ENCODE measurements at places on chromosomes 2 and 18.

DNA sequence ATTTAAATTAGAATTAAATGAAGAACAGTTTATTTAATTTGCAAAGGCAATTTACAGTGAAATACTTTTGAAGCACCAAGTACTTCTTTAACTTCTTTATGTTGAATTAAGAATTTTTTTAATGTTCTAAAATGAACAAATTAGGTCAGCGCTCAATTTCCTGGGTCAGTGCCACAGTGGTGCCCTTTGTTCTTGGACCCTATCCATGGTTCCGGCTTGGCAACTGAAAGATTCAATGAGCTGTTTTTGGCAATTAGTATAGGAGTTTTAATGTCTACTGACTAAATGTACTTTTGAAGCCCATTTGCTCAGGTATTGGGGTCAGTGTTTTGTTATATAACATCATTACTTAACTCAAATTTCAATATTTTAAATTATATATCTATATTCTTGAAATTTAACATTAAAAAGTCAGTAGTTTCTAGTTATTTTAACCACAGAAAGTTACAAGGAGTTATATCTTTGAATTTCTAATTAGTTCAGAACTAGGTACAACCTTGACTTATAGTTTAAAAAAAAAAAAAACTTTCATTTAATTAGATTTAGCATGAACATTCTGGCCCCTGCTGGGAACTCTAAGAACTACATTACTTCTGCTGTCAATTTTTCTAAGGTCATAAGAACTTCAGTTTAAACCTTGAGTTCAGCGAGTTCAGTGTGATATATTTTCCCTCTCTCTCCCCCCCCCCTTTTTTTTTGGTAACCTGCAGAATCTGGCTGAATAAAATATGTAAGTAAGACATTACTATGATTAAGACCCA, 7.6 kb upstream of the MSTN start:
- DNase-seq = peak; percentile 53

GRCh38 chr2:75518638-75519465, 41.9 kb downstream of the EVA1A start:
- no peak for DNase-seq

- DNase-seq = no peak
Observed at GRCh38 chr2:233075141-233075965, 15.2 kb downstream of the INPP5D start.

- no peak for DNase-seq
Observed at GRCh38 chr18:33114749-33115148, 325.8 kb downstream of the CCDC178 start.

GRCh38 chr2:226554701-226555100, 244.9 kb downstream of the IRS1 start:
- no peak for DNase-seq

DNA sequence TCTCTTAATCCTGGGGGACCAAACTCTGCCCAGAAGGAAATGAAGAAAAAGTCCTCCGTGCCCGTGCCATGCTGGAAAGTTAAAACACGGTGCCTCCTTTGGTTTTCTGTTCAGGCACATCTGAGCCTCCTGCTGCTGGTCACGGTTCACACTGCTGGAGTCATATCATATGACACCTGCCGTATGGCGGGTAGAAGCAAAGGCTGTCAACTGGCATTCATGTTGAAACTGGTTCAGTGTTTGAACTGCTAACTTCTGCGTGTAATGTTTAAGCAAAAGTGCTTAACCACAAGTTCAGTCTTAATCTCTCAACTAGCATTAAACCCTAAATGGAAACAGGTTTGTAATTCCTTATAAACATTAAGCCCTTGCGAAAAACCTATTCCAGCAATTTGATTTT, 3.1 kb downstream of the STK39 start:
- no peak for DNase-seq

DNA sequence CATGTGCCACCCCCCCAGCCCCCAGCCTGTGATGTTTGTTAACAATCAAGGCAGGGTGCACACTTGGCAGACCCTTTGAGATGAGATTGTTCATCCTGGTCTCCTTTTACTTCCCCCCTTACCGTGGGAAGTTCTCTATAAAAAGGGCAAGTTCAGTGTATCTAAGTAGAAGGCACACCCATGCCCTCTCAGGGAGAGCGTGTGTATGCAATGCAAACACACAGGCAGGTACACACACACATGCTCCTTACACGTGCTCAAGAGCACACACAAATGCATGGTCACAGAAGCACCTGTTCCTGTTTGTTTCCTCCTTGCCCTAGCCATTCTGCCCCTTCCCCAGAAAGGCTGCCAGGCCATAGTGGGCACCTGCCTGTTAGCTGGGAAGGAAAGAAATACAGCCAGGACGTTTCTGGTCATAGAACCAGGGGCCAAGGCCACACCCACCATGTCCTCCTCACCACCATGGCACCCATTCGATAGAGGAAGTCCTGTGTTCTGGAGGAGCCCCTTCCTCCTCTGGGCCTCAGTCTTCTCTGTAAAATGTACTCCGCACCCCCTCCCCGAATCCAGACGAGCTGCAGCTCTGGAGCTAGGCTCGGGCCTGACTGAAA, 3.1 kb downstream of the ATOH8 start:
- no peak for DNase-seq

GRCh38 chr2:238440767-238441166, 14.0 kb downstream of the ASB1 start:
- no peak for DNase-seq

DNA sequence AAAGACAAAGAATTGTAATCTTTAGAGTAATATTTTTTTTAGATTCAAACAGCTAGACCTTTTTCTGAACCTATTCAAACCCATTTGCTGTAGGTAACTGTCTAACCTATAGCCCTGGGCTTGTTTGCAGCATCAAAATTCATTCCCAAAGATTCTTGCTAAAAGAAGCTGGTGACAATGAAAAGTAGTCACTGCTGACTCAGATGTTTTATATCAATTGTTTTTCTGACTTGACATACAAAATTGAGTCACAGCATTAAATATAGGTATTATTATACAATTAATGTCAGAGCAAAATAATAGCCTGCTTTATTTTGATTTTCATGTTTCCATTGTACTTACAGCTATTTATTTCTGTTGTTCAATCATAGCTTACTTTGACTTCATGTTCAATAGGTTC, 320.3 kb upstream of the NRP2 start:
- no peak for DNase-seq

DNA sequence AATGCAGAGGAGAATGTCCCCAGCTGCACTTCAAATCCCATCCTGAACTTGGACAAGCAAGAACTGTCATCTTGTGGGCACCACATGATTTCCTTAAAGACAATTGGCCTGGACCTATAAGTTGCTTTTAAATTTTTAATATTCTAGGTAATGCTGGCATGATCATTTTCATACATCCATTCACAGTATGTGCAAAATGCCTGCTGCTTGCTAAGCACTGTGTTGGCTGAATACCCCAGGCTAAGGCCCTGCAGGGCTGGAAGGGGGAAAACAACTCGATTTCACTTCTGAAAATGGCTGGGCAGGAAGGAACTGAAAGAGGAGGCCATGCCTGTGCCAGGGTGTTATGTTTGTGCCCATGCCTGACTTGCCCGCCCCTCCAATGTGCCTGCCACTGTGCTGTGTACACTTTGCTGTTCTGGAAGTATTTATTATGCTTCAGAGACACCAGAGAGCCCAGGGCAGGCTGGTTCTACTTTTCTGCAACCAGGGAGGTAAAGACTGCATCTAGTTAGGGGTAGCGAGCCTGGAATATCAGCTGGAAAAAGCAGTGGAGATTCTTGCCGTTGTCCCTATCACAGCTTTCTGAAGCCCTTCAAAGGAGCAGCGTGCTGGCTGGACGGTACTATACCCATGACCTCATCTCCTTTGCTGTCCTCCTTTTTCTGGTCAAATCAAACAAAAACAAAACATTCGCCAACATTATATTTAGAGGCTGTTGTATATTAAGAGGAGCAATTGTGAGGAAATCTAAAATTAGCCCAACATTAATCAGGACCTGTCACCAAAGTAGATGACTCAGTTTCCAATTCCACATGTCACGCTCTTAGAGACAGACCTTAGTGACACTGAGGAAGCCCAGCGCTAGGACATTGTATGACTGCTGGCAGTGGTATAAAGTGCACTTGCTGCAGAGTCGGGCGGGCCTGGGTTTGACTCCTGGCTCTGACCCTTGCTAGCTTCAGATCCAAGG, 158.1 kb downstream of the DDX1 start:
- DNase-seq = no peak

DNA sequence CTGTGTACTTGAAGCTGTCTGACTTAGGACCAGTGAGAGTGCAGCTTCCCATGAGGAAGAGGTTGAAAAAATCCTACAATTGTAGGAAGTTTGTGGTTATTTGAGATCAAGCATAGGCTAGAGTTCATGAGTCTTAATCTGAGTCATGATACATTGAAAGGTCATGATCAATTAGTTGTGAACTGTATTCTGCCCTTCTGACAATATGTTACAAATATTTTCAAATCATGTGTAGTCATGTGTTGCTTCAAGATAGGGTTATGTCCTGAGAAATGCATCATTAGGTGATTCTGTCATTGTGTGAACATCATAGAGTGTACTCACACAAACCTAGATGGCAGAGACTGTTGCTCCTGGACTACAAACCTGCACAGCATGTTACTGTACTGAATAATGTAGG, 68.4 kb upstream of the MFF start:
- no peak for DNase-seq

DNA sequence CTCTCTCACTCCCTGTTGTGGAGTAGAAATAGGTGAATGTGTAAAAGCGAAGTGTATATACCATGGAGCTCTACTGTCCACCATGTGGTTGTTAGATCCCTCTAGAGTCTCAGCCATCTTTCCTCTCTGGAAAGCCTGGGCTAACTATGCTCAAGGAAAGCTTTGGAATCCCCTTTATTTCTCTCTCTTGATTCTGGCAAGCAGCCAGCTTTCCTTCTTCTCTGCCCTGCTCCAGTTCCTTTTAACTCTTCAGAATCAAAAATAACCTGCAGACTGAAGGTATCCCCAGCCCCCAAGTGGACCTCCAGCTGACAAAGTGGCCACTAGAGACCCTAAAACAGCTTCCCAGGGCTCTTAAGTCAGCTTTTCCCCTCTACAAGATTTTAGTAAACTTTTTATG, 381.9 kb downstream of the PLCL1 start:
- DNase-seq = no peak

- DNase-seq = no peak
Observed at GRCh38 chr2:124530203-124530602, 505.1 kb downstream of the CNTNAP5 start.

- DNase-seq = no peak
Observed at GRCh38 chr2:44086629-44087028, 82.0 kb upstream of the PPM1B start.

GRCh38 chr2:175002547-175003274, 2.5 kb downstream of the CHN1 start:
- no peak for DNase-seq

GRCh38 chr2:109229094-109229675, 100.2 kb downstream of the SH3RF3 start:
- no peak for DNase-seq

DNA sequence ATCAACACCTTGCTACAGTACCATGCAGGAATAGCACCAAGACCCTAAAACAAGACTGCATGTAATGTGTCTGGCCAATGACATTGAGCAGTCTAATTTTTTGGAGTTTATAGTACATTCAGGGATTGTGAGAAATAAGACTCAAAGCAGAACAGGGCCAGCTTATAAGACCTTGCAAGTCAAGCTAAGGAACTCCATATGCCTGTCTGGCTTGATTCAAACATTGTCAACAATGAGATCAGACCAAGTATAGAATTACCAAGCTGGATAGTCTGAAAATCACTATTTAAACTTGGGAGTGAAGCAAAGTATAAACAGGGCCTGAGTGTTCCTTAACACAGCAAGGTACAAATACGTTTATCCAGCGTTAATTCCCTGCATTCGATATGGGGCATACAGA, 370.9 kb downstream of the CNTNAP5 start:
- no peak for DNase-seq

- no peak for DNase-seq
Observed at GRCh38 chr2:214549946-214550345, 139.1 kb downstream of the VWC2L start.

GRCh38 chr2:150606380-150607060, 119.1 kb upstream of the RND3 start:
- DNase-seq = no peak

GRCh38 chr2:188449971-188450370, 158.3 kb downstream of the GULP1 start:
- peak; percentile 40 for DNase-seq

- peak; percentile 10 for DNase-seq
Observed at GRCh38 chr2:180222644-180223043, 215.5 kb upstream of the CWC22 start.

GRCh38 chr2:119288576-119288975, 64.9 kb downstream of the STEAP3 start:
- no peak for DNase-seq

GRCh38 chr18:45958027-45958426, 9.1 kb downstream of the EPG5 start:
- DNase-seq = no peak

- peak; percentile 14 for DNase-seq
Observed at GRCh38 chr2:156147594-156148330, 184.8 kb downstream of the NR4A2 start.

DNA sequence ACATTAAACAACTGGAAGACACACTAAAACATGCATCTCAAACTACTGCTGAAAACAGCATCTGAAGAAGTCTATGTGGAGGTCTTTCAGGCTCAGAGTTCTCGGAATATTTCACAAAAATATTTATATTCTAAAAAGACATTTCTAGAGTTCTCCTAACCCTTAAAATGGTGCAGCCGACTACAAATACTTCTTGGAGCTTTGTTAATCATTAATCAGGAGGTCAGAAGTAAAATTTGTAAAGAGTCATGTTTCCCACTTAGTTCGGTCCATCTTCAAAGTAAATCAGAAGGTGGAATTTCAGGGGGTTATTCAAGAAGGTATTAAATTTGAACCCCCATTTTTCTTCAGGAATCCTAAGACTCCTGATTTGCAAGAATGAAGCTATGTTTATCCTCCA, 72.7 kb downstream of the FAM228A start:
- no peak for DNase-seq

DNA sequence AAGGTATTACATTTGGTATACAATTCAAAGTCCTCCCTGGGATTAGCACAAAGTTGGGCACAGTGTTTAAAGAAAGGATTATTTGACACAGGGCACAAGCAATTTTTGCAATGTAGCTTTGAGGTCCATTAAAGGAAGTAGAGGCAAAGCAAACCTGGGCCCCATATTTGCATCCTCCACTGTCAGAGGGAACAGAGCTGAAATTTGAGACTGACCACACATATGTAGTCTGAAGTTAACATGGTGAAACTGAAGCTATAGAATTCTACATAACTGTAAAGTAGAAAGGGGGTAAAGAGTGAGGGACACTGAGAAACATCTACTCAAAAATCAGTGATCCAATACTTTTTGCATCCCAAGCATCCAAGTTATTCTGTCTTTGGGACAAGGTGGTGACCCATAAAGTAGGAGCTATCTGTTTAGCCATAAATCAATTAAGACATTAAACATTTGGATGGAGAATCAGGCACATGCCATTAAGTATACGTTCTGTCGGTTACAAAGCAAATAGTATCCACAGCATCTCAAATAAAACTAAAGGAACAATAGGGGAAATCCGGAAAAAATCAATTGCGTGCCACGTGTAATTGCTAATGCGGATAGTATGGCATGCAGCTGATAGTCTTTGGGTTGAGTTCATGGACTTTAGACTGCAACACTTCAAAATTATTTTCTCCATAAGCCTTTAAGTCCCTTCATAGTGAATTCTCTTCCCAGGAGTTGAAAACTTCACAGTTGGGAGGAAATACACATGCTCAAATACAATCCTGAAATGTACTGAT, 72.6 kb downstream of the PLEKHM3 start:
- DNase-seq = no peak

GRCh38 chr2:1162768-1163584, 212.3 kb downstream of the SNTG2 start:
- no peak for DNase-seq

GRCh38 chr2:37973615-37974353, 48.7 kb downstream of the RMDN2 start:
- no peak for DNase-seq
